ENCODE measurements at places on chromosomes 1 and 21.
A peak's percentile ranks its signal among the peaks of the same experiment; 100 is the strongest.

DNA sequence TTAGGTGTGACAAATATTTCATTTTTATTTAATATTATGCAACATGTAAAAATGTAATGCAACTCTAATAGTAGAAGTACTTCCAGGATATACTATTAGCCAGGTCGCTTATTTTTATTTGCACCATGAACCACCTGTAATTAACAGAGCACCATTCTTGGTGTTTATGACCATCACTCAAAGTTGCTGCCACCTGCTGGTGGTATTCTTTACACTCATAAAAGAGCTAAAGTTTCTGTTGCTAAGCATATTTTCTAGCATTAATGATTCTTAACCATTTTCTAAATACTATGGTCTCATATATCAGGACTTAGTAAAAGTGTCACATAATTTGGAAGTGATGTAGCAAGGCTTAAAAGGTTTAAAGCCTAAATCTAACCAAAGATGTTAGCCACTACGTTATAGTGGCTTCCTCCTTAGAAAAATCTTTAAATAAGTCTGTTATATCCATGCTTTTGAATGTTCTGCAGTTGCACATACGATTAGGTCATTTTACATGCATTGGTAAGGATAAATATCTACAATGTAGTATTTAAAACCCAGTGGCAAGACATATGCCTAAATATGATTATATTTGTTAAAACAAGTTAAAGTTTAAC is 244.5 kb downstream of the NEGR1 start:
- peak; percentile 35 for DNase-seq

DNA sequence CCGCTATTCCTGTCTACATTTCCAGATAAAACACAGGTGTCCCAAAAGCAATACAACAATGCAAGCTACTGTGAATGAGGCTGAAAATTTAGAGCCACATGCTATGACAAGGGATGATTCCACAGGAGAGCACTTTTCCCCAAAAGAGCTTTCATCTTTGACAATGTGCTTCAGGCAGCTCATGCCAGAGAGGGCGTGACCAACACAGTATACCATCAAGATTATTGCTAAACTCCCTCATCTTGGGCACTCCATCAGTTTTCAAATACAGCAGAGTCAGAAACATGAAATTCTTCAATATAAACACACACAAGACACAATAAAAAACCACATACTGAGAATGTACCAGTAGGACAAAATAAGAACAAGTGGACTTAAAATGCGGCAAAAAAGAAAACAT is 6.7 kb downstream of the GON4L start:
- DNase-seq = no peak

DNA sequence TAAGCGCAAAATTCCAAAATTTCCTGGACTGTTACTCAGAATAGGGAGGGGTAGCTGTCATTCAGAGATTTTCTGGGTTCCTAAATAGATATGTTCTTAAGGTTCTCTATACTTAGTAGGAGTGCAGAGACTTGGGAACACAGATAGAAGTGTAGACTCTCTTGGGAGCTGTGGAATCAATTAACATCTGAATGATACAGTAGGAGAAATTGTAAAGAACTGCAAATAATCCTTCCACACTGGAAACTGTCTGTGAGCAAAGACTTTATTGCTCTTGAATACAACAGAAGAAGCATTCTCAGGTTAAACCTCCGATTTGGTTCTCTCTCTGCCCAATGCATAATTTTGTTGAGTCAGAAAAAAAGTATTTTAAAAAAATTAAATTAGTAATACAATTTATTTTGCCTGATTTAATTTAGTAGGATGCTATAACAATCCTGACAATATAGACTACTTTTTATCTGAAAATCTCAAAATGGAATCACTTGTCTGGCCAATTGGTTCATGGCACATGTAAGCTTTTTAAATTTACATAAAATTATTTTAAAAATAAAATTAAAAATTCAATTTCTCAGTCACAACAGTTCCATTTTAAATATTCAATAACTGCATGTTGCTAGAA is 1754.3 kb downstream of the PLA2G4A start:
- DNase-seq = no peak

DNA sequence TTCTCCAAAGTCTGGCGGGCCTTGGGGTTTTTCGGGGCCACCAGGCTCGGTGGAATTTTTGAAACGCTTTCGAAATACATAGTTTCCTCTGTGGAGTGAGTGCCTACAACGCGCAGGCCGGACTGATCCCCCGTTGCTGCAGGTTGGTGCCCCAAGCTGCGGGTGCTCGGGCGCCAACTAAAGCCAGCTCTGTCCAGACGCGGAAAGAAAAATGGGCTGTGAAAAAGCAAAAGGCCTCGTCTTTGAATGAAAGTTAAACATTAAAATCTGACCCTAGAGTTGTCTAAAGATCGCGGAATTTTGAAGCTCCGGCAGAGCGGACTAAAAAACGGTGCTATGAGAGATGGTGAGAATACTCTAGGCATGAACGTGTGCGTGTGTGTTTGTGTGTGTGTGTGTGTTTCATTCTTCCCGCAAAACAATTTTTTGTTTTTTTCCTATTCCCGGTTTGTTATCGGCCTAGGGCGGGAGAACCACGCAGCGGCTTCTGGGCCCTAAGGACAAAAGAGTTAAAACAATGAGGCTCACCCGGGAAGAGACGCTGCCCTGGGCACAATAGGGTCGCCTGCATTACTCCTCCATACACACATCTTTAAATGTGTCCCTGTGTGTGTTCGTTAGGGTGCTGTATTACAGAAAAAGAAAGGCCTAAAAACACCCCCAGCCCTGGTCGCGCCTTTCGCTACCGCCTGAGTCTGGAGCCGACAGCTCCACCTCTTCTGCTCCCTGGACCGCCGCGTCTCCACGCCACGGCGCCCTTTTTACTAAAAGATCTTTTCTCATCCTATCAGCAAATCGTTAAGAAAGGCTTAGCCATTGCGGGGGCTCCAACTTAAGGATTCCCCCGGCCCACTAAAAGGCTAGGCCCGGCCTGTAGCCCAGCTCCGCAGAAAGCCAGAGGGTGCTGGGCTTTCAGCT is 3.2 kb downstream of the TBX15 start:
- peak; percentile 58 for DNase-seq

Data from fibroblast of skin of right biceps (primary cell).